Stimulated activated CD4-positive, alpha-beta T cell treated with anti-CD3 and anti-CD28 coated beads, Interleukin-15, amount 100 ng/mL, for 1 hour (primary cell): ENCODE measurements at places on chromosomes 3 and 15.

GRCh38 chr3:58260261-58260731, 22.7 kb downstream of the ABHD6 start:
- no peak for DNase-seq

GRCh38 chr3:150407808-150408220, 284 bp upstream of the TSC22D2 start:
- DNase-seq, result no peak

DNA sequence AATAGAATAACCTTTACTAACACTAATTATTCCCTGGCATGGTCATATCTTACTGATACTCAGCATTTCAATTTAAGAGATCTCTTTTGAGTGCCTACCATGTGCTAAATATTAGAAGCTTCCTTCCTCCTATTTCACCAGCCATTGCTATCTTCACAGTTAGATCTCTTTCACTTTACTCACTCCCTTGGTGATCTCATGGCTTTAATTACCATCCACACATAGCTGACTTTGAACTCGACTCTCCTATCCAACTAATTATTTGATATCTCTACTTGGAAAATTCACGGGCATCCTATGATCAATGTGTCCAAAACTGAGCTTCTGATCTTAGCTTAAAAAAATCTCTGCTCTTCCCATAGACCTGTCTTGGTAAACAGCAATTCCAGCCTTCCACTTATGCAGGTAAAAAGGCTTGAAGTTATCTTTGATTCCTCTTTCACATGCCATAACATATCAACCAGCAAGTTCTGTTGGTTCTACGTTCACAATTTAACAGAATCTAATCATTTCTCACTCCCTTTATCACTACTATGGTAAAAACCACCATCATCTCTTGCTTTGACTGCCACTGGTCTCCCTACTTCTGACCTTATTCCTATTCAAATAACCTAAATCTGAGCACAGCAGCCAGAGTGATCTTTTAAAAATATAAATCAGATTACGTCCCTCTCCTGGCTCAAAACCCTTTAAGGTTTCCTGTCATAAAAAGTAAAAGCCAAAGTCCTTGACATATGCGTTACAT, 41.8 kb downstream of the HLTF start:
- no peak for DNase-seq

- no peak for DNase-seq
Observed at GRCh38 chr3:24351779-24352469, 142.7 kb downstream of the THRB start.

DNA sequence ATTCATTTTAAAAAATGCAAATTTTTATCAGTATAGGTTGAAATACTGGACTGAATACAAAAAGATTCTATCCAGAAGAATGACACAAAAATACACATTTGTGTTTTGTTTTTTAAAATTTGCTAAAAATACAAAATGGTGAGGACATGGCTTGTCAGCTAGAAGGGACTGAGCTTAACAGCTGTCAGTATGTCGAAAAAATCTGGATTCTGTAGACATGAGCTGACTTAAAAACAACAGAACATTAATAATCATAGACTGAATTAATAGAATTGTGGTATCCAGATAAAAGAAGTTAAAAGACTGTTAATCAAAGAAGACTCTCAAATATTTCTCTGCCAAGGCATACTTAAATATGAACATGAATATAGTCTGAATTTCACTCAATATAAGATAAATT, 244.9 kb upstream of the CBLB start:
- no peak for DNase-seq

- no peak for DNase-seq
Observed at GRCh38 chr15:92384381-92384780, 9.3 kb upstream of the ST8SIA2 start.
